ENCODE measurements at places on chromosomes 1 and 21.

- no peak for DNase-seq
Observed at GRCh38 chr1:193157360-193157759, 29.1 kb downstream of the B3GALT2 start.

GRCh38 chr1:226063224-226063976 lies 884 bp downstream of the H3-3A start:
- peak; percentile 41 for DNase-seq

GRCh38 chr1:183327434-183328290 lies 90.5 kb downstream of the NMNAT2 start:
- DNase-seq, result no peak

DNA sequence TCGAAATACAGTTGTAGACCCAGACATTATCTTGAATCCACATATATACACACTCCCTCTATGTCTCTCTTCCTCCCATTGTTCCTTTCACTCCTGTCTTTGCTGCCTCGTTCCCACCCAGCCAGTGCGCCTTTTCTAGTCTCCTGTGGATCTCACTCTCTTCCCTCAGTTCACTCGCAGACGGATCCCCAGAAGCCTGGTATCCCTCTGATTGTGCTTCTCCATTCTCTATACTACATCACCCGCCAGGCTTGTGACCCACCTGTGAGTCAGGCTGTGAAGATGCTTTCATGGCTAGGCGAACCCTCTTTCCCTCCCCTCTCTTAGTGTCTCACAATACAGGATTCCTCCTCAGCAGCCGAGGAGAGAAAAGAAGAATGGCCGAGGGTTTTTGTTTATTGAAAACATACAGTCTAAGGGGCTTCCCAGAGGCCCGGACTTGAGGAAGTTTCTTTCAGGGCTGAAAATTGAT lies 1.5 kb downstream of the HCN3 start:
- DNase-seq, result no peak

DNA sequence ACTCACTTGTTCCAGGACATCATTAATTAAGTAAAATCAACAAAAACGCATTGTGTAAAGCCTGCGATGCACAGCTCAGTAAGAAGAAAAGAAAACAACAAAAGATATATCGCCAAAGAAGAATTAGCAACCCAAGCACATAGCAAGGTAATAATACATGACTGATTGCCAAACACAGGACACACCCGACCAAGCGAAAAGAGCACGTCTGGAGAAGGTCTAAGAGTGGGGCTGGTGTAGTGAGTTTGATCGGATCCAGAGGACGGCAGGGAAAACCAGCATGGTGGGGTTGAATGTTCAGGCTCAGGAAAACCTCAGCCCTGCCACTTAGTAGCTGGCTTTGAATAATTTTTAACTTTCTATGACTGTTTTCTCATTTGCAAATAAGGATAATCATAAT lies 69.8 kb downstream of the JAK1 start:
- DNase-seq, result peak; percentile 19

DNA sequence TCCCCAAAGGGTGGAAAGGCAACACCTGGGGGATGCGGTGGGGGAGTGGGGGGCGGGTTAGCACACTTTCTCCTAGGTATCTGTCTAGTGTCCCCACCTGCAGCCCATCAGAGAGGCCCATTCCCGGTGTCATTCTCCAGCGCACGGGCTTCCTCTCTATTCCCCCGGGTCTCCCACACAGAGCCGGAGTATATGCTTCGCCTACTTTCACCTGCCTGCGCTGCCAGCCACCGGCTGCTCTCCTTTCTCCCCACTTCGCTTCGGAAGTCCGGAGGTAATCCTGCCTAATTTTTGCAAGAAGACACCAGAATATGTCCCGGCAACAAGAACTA lies 852 bp downstream of the RGS7 start:
- no peak for DNase-seq

- no peak for DNase-seq
Observed at GRCh38 chr1:9559673-9560072, 20.4 kb downstream of the SLC25A33 start.

- peak; percentile 32 for DNase-seq
Observed at GRCh38 chr1:212698467-212699103, 1.1 kb downstream of the BATF3 start.

- DNase-seq, result no peak
Observed at GRCh38 chr1:44025816-44026215, 5.4 kb downstream of the SLC6A9 start.

GRCh38 chr1:109671067-109671466 lies 3.2 kb downstream of the GSTM2 start:
- DNase-seq, result no peak

- no peak for DNase-seq
Observed at GRCh38 chr1:200206340-200206739, 178.8 kb downstream of the NR5A2 start.

- DNase-seq, result no peak
Observed at GRCh38 chr1:51288578-51288977, 41.8 kb downstream of the TTC39A start.

GRCh38 chr1:17554954-17555353 lies 15.5 kb downstream of the ARHGEF10L start:
- no peak for DNase-seq

DNA sequence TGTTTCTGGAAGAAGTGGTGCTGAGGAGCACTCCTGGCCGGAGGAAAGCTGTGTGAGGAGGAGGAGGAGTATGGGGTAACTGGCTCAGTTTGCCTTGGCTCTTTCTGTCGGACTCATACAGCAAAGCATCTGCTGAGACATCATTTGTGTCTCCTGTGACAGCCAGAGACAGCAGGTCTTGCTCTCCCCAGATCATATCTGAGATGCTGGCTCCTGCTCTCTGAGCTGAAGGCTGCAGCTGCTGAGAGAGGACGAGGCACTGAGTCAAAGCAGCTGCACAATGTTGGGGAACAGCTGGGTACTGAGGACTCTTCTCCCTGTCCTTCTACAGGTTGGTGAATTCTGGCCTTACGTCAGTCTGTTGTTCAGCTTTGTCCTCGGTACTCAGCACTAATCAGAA lies 14.3 kb downstream of the OR2B11 start:
- DNase-seq, result no peak

- peak; percentile 50 for DNase-seq
Observed at GRCh38 chr1:46302641-46303037, 777 bp downstream of the LRRC41 start.

- DNase-seq, result no peak
Observed at GRCh38 chr1:237103021-237103420, 61.0 kb downstream of the RYR2 start.

GRCh38 chr1:56646611-56647010 lies 1.5 kb downstream of the PRKAA2 start:
- no peak for DNase-seq

GRCh38 chr1:40930174-40930964 lies 49.1 kb upstream of the CTPS1 start:
- DNase-seq, result no peak

- no peak for DNase-seq
Observed at GRCh38 chr21:21156957-21157356, 158.7 kb downstream of the NCAM2 start.

DNA sequence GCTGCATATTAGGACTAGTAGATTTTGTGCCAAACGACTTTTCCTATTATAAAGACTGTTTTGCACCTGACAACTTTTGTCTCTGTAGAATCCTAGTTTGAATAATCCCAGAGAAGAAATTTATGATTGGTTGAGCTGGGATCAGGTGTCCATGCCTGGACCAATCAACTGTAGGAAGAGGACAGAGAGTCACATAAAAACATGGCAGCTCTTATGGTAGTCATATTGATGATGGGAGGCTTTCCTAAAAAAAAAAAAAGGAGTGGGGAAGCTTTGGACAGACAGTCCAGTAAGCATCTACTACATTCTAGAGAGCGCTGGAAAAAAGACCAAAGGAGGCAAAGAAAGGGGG lies 30.7 kb upstream of the IGSF3 start:
- no peak for DNase-seq

DNA sequence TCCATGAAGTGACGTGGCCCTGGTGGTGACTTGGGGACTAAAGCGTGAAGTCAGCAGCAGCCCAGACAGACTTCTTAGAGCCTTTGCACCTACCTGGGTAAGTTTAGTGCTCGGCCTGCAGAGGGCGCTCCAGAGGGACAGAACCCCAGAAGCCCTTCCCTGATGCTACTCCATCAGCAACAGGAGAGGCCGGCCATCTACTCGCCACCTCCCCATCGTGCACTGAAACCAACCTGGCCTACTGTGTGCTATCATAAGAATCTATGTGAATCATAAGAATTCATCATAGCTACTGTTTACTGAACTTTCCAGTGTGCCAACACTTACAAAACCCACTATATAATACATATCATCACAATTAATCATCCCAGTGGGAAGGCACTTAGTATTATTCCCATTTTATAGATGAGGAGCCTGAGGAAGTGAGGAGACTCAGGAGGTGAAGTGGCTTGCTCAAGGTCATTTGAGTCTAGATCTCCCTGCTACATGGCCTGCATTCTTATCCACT lies 7.9 kb upstream of the EDN2 start:
- peak; percentile 32 for DNase-seq

- DNase-seq, result peak; percentile 4
Observed at GRCh38 chr1:208885650-208886049, 641.5 kb upstream of the PLXNA2 start.

- DNase-seq, result no peak
Observed at GRCh38 chr1:206555473-206555935, 48.2 kb downstream of the RASSF5 start.

DNA sequence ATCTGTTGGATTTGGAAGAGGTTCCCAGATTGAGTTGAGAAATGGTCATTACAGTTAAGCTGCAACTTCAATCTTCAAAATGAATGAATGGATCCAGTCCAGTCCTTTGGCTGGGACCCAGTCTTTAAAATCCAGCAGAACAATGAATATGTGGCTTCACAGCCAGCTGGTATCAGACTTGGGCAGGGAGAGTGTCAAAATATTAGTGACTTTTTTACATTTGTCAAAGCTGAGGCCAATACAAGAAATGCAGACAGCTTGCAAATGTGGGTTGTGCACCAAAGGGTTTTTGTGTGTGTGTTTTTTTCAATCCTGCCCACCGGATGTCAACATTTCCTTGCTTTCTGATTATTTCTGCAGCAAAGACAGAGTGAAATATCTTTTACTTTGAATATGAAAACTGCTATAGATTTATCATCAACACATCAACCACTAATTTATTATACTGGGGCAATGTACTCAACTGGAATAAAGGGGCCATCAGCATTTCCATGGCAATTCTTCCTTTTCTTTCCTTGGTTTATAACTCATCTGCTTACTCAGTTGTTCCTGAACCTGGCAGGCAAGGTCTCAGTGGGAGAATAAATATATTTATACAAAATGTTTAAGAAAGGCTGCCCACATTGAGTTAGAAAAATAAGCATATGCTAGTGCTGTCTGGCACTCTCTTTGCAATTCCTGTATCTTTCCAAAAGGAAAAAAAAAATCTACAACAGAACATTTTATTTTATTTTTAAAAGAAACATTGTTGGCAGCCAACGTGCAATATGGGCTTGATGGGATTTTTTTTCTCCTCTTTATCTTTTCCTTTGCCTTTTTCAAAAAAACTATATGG lies 491.6 kb upstream of the C1orf87 start:
- DNase-seq, result no peak

DNA sequence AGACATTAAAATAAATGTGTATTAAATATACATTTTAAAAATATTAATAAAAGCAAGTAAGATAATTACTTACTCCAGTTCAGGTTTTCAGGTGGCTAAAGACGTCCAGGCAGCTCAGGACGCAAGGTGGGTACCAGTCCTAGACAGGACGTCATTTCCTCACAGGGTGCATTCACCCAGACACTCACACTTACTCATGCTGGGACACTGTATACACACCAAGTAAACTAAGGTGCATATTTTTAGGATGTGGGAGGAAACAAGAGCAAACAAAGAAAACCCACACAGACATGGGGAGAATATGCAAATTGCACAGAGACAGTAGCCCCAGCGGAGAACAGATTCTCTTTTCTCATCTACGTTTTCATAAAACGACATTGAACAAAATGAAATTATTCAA lies 457.9 kb downstream of the BRINP3 start:
- peak; percentile 42 for DNase-seq

DNA sequence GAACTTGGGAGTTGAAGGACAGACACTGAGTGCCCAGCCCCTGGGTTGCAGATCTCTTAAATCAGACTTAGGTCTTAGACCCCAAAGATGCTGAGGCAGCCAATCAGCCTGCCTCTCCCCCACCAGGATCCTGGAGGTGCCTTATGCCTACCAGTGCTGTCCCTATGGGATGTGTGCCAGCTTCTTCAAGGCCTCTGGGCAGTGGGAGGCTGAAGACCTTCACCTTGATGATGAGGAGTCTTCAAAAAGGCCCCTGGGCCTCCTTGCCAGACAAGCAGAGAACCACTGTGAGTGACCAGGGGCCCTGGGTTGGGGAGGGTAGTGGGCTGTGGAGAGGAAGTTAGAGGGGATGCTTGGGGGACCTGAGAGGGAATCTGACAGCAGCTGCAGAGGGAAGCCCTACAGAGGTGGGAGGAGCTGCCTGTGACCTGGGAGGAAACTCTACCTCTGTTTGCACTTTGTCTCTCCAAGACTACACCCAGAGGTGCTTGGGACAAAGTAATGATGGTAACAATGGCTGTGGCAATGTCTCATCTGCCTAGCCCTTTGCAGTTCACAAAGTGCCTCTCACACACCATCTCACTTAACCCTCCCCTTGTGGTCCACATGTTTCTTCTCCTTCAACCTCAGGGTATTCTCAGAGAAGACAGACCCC lies 31.5 kb downstream of the UBE2T start:
- no peak for DNase-seq

DNA sequence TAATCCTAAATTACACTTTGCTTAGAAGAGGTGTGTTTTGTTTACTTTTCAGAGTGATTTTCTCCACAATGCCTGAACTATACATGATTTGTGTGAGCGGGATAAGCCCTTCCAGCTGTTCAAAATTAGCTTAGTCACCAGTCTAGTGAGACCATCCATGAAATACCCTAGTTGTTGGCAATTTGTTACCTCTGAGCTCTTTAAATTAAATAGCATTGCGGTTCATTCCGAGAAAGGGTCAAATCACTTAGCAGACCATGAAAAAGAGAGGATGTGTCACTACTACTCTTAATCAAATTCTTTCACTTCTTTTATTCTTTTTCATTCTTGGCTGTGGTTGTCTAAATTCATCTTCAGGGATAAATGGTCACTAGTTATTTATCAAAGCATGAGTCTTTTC lies 11.9 kb upstream of the VAV3 start:
- DNase-seq, result no peak

DNA sequence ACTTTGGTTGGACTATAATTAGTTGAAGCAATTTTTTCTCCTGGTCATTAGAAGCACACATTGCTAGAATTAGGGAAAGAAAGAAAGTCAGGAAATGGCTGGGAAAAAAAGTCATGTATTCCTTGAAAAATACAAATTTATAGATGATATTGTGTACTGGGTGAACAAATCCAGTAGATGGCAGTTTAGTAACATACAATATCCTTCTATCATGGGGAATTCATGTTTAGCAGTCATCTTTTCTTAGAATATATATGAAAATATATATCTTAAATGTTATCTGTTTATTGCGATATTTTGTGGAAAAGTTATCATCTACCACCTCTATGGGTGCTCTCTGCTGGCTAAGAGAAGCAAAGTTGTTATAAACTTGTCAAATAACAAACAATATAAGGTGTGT lies 13.1 kb upstream of the ZRANB2 start:
- DNase-seq, result no peak

- no peak for DNase-seq
Observed at GRCh38 chr1:232293361-232293760, 336.6 kb downstream of the SIPA1L2 start.

GRCh38 chr1:173749137-173749536 lies 34.4 kb downstream of the KLHL20 start:
- DNase-seq, result no peak

- DNase-seq, result peak; percentile 37
Observed at GRCh38 chr1:19949016-19949415, 25.6 kb upstream of the PLA2G2E start.

- DNase-seq, result no peak
Observed at GRCh38 chr1:101293461-101294051, 56.7 kb downstream of the S1PR1 start.

Data from trophoblast cell (in vitro differentiated cells and primary cell).